Neural crest cell (in vitro differentiated cells): ENCODE measurements at places on chromosomes 11 and 22. TPM values are rescaled to one million over a fixed set of nuclear protein-coding genes. Genes with fewer than 3 reads are reported as not detected.

DNA sequence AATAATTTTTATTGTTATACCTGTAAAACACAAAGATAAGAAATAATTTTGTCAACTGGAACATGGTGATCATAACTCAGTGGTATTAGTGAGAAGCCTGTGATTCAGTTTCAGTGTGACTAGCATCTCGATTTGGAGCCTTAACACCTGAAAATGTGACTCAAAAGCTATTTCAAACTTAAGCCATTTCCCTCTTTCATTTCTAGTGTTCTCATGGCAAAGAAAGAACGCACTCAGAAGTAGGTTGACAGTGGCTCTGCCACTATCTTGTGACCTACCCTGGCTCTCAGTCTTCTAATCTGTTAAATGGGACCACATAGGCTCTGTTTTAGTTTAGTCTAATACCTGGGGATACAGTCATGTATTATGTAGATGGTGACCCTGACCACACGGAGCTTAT is 62.7 kb downstream of the ISX start:
- no peak for DNase-seq

DNA sequence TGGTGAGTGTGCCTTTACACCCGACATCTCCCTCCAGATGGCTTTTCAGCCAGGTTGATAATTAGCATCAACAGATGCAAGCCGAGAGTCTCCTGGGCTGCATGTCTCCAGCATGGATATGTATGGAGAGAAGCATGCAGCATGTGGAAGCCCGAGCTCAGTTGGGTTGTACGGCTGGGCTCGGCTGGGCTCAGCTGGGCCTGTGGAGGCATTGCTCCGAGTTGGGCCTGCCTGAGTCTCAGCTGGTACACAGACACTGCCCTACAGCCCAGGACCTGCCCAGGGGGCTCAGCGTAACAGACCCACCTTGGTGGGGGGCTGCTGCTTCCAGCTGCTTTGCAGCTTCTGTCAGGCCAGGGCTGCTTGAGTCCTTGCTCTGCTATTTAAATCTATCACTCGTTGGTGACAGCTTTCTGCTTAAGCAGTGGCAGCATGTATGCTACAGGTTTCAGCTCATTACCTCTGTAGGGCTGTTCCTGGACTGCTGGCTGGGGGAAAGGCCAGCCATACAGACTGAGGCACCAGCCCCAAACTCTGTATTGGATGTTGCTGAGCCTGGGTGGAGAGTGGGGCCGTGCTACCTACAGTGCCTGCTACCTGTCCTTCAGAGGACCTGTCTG is 115.5 kb downstream of the TEAD1 start:
- DNase-seq = no peak

- no peak for DNase-seq
Observed at GRCh38 chr11:71962428-71963038, 33.7 kb downstream of the RNF121 start.

- DNase-seq = no peak
Observed at GRCh38 chr11:78786746-78787145, 212.1 kb upstream of the NARS2 start.

FREY1 gene
- total RNA-seq = 2.5 and 3.3 TPM in 2 replicates
